ENCODE measurements at places on chromosomes 6 and 20. TPM values are rescaled to one million over a fixed set of nuclear protein-coding genes. Genes with fewer than 3 reads are reported as not detected.

DNA sequence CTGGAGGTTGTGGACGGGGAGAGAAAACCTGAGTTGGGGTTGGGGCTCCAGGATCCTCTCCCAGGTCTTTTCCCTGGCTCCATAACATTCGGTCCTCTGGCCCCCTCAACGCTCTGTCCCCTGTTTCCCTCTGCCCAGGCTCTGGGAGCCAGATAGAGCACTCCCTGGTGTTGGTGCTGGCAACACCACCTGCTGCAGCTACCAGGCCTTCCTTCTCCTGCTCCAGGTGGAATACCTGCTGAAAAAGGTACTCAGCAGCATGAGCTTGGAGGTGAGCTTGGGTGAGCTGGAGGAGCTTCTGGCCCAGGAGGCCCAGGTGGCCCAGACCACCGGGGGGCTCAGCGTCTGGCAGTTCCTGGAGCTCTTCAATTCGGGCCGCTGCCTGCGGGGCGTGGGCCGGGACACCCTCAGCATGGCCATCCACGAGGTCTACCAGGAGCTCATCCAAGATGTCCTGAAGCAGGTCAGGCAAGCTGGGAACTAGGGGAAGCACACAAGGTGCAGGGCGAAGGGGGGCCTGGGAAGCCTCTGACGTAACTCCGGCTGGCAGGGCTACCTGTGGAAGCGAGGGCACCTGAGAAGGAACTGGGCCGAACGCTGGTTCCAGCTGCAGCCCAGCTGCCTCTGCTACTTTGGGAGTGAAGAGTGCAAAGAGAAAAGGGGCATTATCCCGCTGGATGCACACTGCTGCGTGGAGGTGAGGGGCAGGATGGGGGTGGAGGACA, 14.6 kb downstream of the DEF6 start:
- no peak for DNase-seq

GRCh38 chr20:63553933-63554290, at the start of gene FNDC11:
TSS of gene FNDC11 (plus strand) at chr20:63554159. CDS start at chr20:63555664, 1,505 bp downstream.
- peak; percentile 54 for DNase-seq

GRCh38 chr20:31723069-31723318, 326 bp upstream of the BCL2L1 start:
- DNase-seq = no peak

- no peak for DNase-seq
These were observed 430 bp upstream of the FAM110A start for GRCh38 chr20:833121-833449.

GRCh38 chr6:111482188-111482958, 645 bp downstream of the REV3L start:
- DNase-seq = peak; percentile 50

- DNase-seq = no peak
These were observed 328 bp downstream of the RRBP1 start for GRCh38 chr20:17681726-17682102.

GRCh38 chr20:12744037-12744436, 264.7 kb upstream of the SPTLC3 start:
- DNase-seq = no peak

DNA sequence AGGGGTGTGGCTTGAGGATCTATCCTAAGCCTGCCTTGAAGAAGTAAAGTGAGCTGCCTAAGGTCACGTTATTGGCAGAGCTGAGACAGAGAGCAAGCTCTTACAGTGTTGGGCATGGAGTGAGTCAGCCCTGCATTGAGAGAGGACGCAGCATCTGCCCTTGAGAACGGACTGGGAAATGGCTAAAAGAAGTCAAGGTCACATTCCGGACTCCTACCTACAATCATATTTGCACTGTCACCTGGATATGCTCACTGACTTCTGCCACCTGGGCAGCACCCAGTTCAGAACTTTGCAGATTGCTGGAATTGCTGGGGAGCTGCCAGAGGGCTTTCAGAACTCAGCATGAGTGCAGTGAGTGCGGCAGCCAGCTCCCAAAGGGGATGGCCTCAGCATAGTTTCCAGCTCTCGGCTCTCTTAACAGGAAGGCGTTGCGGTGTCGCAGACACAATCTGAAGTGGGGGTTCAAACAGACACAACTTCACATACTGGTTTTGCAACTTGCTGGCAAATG, 199.3 kb upstream of the SGK1 start:
- no peak for DNase-seq

DNA sequence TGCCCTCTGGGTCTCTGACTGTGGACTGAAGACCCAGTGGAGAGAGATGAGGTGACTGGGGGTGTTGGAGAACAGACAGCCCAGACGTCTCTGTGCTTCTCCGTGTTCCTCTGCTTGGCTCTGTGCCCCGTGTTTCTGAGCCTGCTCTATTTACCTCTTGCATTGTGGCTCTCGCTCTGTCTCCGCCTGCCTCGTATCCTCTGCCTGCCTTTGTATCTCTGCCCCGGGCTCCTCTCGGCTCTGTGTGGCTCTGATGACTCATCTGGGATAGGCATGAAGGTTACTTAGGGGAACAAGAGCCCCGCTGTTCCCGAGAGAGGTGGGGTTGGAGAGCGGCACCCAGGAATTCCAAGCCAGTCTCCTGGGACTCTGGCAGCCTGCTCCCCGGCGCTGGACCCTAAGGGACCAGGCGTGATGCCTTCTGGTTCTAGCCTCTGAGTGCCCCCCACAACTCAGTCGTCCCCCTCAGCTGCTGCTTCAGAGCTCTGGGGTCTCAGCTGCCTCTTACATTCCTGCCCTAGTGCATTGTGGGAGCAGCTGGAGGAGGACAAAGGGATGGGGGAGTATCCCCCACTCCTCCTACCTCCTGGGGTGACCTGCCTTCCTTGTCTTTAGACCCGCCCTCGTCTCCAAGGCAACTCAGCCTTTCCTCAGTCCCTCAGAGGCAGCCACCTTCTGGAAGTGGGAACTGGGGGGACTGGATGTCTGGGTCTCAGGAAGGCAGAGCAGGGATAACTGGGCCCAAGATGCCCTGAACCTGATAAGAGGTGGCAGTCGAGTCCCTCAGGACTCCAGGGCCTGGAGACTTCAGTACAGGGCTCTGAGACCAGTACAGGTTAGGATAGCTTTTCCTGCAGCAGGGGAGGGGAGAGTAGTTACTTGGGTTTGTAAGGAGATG, 1.9 kb downstream of the DDR1 start:
- DNase-seq = peak; percentile 38

DNA sequence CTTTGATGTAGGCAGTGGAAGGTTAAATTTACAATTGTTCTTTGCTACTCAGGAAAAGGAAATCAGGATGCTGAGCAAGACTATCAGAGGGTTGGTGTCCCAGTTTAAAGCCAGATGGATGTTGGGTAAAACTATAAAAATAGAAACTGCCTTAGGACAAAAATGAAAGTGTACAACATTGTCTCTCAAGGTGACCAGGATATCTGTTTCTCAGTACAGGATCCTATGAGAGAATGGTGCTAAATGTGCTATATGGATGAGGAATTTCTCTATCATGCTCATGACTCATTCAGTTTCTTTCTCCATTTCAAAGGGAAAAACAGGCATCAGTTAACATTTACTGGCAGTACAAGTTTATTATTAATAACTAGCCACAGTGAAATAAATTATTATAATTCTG, 534.2 kb upstream of the GJE1 start:
- DNase-seq = no peak

The C2 gene
- total RNA-seq = 1.0 TPM

The NKAPL gene
- not detected for total RNA-seq

The ZNF451 gene
- total RNA-seq = 41.4 TPM

The STMND1 gene
- not detected for total RNA-seq

The DACT2 gene
- total RNA-seq = not detected

The FOXQ1 gene
- total RNA-seq = not detected

The SLC17A1 gene
- total RNA-seq = not detected

The GPSM3 gene
- 118 TPM for total RNA-seq

The TPBG gene
- total RNA-seq = 0.55 TPM

All from activated CD4-positive, alpha-beta memory T cell treated with anti-CD3 and anti-CD28 coated beads for 36 hours (primary cell).